GM12864 (cell line): ENCODE measurements at places on chromosomes 12 and 14.

DNA sequence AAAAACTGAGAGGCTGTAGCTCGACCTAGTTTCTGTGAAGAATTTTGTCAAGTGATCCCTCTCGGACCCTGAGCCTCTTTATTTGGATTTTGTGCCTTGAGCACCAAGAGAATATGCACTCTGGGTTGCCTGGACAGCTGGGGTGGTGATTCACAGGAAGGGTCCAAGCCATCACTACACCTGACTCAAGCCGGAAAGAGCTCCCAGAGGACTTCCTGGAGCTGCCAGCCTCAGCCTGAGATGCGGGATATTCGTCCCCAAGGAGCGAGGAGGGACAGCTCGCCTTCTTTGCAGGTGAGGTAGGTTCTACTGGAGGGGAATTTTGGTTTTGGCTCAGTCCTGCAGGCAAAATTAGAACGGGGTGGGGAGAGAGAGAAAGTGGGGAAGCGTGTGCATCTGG is 94.3 kb downstream of the GALNT8 start:
- no peak for DNase-seq

- DNase-seq, result no peak
Observed at GRCh38 chr14:103255555-103255954, 78.5 kb upstream of the EIF5 start.

DNA sequence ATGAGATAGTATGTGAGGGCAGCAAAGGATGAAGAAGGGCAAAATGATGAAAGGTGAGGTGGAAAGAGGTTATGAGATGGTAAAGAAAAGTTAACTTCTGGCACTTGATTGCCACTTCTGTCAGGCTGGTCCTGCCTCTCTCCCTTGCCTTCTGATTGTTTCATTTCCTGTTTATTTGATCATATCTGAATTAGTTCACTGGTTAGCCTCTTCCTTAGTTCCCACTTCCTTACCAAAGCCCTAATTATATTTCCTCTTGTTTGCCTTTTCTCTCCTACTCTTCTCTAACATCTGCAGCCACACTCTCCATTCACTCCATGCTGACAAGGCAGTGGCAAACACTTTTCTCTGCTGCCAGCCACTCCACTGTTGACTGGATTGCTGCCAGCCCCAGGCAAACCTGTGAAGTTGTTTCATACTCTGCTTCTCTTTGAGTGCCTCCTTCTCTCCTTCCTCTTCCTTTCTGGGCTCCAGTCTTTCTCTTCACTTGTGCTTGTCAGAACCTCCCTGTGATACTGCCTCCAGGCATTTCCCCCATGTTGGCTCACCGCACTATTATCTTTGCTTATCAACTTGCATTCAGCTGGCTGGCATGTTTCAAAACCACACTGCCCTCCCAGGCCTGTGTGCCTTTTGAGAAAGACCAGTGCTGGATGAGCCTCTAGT is 8.1 kb downstream of the PNP start:
- no peak for DNase-seq

- no peak for DNase-seq
Observed at GRCh38 chr14:71726580-71727021, 205.6 kb upstream of the RGS6 start.

DNA sequence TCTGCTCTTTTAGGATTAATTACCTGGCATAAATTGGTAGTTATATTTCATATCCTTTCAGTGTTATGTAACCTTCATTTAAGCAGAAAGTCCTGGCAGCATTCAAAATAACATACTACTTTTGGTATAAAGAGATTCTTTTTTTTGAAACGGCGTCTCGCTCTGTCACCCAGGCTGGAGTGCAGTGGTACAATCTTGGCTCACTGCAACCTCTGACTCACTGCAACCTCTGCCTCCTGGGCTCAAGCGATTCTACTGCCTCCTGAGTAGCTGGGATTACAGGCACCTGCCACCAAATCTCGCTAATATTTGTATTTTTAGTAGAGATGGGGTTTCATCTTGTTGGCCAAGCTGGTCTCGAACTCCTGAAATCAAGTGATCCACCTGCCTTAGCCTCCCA is 9.2 kb downstream of the KTN1 start:
- no peak for DNase-seq

DNA sequence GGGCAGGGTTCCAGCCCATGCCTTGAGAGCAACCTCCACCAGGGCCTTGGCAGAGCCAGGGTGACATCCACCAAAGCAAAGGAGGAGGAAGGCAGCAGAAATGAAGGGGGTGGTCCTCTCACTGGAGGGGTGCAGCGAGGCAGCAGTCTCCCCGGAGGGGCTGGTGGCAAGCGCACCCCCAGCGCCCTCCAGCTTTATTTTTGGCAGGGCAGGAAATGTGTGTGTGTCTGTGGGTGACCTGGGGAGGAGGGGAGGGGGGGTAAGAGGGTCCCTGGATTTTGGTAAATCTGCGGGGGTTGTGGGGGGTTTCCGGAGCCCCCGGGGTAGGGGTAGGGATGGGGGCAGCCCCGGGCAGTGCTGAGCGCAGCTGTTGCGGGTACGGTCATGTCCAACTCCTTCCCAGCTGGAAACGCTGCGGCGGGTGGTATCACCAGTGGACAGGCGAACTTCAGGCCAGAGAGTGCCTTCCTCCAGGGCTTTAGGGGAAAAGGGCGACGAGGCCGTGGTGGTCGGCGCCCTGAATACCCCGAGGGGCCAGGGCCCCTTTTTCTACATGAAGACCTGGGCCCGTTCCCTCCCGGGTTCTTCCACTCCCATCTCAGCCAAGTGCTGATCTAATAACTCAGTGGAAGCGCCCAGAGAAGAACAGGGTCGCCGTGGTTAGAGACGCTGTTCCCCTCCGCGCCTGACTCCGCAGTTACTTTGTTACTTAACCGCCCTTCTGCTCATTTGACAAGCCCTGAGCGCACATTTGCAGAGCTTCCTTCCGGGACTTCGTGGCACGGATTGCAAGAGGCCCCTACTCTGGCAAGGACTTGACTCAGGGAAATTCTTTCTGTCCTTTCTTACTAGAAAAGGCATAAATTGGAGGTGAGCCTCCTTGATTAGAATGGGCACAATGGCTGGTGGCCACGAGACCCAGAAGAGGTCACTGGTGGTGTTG is 55.2 kb downstream of the FOS start:
- peak; percentile 60 for DNase-seq

DNA sequence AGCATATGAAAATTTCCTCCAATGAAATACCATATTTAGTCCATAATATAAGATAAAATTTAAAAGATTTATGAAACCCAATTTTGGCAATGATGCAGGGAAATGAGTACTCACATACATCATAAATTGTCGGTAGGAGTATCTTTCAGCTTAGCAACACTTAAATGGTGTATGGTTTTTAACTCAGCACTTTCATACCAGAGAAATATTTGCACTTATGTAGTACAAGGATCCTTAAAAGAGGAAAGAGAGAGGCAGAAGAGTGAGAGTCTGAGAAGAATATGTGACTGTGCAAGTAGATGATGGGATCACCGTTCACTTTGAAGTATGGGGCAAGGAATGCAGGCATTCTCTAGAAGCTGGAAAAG is 379.3 kb upstream of the DCN start:
- DNase-seq, result no peak

- DNase-seq, result no peak
Observed at GRCh38 chr14:91385224-91385623, 32.4 kb downstream of the CCDC88C start.

DNA sequence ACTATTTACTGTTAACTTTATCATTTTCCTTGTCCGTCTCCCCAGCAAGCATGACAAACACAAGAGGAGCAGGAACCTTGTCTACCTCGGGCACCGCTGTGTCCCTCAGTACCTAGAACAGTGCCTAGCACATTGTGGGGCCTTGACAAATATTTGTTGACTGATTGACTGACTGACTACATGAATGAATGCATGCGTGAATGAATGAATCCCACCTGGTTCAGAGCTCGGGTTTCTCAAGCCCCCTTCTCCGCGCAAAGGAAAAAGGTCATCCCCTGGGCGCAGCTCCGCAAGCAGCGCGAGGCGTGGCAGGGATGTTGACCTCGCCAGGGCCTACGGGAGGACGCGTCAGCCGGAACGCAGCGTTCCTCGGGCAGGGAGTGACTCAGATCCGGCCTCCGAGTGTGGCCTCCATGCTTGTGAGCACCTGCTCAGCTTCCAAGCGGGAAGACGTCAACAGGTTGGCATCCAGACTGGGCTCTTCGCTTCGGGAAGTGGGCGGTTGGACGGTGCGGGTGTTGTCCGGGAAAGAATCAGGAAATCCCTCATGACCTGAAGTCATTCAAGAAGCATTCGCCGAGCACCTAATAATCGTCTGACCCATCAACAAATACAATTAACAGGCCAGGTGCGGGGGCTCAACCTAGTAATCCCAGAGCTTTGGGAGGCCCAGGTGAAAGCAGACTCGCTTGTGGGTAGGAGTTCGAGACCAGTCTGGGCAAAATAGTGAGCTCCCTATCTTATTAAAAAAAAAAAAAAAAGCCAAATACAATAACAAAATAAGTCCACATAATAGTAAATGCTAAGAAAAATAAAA is 13.9 kb upstream of the UBC start:
- no peak for DNase-seq
